ENCODE measurements at places on chromosomes 3 and 15.
A peak's percentile ranks its signal among the peaks of the same experiment; 100 is the strongest.

- no peak for DNase-seq
Observed at GRCh38 chr15:67593562-67593961, 51.1 kb downstream of the MAP2K5 start.

DNA sequence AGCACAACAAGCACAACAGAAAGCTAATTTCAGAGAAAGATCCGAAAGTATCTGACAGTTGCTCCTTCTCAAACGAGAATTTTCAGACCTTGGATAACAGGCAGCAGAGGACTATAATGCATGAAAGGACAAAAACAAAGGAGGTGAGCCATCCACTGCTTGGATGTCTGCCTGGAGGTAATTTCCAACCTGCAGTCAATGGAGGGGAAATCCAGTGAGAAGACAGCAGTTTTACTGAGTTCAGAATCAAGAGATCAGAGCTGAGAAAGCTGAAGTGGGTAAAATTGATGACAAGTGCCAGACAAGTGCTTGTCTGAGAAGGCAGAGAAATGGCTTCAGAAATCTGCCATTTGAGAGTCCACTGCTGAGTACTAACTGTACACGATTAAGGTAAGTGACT is 22.1 kb downstream of the UBE3A start:
- no peak for DNase-seq

- no peak for DNase-seq
Observed at GRCh38 chr3:119550192-119550910, 9.1 kb downstream of the CD80 start.

DNA sequence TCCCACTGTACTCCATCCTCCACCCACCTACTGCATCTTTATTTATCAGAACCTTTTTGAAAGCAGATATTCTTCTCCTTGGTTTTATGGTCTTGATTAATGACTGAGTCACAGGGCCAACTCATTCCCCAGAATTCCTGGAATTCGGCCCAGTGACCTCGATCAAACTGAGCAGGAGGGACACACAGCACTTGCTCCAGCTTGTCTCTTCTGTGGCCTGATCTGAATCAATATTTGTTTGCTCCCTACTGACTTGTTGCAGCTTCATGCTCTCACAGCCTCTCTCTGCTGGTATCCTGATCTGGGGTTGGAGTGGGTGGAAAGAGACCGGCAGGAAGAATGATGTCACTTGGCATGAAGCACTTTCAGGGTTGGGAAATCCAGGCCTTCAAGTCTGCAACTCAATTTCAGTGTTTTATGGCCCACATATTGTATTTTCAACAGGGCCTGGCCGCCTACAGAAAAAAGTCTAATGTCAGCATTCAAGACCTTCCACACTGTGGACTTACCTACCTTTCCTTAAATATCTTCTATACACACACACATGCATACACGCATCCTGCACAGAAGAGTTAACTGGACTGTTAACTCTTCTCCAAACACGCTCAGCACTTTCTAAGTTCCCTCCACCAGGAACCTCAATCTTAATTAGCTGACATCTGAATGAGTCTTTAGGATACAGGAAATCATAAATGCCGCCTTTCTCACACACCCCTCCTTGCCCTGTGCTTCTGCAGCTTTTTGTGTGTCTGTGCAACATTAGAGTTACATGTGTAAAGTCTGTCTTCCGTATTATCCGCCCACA is 4.6 kb downstream of the ANXA2 start:
- DNase-seq, result no peak

GRCh38 chr15:93997071-93997658 is 234.2 kb upstream of the MCTP2 start:
- no peak for DNase-seq

GRCh38 chr3:48467110-48467454 is 20.5 kb downstream of the ATRIP start:
- DNase-seq, result no peak

- DNase-seq, result no peak
Observed at GRCh38 chr15:76062286-76062685, 2.5 kb downstream of the TMEM266 start.

DNA sequence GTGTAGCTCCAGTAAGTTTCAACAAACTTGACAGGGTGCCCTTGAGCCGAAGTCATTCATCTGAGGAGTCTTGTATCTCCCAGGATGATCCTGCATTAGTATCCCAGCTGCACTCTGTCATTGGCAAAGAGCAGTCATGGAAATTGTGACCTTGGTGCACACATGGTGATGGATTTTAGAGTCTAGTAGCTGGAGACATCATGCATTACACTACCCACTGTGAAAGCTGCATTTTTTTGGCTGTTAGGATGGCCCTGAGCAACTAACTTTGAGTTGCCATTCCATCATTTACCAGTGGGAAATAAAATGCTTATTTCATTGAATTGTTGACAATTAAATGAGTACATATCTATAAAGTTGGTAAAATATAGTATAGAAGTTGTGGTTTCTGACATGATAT is 552.6 kb upstream of the CBLB start:
- DNase-seq, result no peak

DNA sequence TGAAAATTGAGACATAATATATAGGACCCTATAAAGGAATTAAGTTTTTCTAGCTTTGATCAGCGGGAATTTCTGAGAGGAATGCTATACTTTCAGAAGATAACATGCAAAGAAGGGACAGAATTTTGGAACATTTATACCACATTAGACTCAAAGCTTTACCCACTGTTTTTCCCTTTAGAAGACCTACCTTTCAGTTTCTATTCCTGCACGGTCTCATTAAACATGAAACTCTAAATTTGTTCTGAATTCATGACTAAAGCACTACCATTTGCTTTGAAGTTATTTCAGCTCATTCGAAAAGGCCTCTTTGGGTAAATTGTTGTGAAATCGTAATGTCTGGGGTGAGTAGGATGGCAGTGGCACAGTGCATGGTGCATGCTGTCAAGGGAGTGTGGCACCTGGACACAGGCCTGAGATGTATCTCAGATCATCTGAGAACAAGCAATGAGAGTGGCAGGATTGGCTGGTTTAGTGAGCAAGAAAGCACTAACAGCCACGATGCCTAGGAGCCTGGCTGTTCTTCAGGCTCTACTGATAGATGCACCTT is 42.5 kb downstream of the CHCHD4 start:
- no peak for DNase-seq

DNA sequence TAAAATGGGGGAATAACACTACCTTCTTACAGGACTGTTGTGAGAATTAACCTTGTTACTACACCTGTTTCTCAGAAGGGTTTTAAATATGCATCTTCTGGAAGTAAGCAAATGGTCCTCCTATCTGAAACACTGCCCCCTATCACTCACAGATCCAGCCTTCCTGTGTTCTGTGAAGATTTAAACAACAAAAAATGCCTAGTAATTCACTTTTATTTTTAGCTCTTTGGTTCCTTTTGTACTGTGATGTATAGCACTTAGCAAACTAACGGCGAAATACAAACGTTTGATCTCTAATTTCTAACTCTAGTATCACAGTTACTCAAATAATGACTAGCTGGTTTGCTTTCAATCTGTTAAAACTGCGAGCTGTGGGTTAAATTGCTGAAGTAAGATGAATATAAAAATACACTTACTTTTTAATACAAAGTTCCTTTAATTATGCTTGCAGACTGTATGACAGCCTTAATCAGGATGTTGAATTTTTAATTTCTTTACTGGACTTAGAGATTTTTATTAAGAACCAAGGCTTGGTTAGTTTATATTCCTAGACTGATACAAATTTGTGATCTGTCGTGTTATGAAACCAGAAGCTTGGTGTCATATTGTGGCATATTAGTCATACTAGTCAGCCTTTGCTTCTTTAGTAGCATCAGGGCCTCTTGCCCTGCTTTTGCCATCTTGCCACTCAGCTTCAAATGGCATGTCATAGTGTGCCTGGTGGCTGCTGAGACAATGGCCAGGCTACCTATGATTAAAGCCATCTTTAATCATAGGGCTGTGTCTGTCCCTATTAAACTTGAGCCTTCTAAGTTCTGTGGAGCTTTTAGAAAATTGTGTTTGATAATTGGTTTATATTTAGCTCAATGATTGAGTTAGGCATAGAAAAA is 9.2 kb downstream of the EIF3J start:
- peak; percentile 15 for DNase-seq

DNA sequence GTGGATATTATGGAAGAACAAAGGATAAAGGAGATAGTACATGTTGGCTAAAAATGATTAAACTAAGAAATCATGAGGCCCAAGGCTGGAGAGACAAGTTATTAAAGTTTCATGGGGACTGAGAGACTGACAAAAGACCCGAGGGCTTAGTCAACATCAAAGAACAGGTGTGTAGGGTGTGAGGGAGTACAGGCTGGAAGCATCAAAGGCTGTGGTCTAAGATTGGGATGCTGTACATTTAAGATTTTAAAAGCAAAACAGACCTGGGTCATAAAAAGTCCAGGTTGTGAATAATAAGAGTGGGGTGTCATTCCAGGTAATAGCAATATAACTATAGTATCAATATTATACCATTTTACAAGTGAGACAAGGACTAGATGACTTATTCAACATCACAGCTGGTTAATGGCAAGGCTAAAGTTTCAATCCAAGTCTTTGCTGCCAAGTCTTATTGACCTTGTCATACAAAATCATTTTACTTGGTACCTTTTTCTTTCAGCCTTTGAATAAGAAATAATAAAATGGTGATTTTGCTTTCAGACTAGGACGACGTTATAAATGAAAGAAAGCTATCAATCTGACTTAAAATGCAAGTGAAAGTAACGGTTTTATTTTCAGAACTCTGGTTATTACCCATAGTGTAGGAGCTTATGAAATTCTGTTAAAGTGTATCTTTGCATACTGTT is 211.6 kb downstream of the TNIK start:
- no peak for DNase-seq

DNA sequence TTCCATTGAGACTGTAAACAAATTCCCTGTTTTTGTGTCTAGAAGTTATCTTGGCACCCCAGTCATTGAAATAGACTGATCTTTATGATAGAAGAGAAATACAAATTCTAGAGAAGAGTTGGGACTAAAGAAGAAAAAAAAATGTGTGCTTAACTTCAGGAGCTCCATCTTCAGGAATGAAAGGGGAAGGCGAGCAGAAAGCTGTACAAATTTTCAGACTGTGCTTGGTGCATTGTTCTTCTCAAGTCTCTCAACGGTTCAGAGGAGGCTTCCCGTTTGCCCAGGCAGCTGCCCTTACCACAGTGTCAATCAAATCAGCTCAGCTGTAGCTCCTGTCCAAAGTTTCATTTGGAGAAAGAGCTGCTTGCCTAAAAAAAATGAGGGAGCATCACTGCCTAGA is 41.7 kb downstream of the OXSM start:
- no peak for DNase-seq

GRCh38 chr3:46479696-46480095 is 15.0 kb upstream of the LTF start:
- no peak for DNase-seq

DNA sequence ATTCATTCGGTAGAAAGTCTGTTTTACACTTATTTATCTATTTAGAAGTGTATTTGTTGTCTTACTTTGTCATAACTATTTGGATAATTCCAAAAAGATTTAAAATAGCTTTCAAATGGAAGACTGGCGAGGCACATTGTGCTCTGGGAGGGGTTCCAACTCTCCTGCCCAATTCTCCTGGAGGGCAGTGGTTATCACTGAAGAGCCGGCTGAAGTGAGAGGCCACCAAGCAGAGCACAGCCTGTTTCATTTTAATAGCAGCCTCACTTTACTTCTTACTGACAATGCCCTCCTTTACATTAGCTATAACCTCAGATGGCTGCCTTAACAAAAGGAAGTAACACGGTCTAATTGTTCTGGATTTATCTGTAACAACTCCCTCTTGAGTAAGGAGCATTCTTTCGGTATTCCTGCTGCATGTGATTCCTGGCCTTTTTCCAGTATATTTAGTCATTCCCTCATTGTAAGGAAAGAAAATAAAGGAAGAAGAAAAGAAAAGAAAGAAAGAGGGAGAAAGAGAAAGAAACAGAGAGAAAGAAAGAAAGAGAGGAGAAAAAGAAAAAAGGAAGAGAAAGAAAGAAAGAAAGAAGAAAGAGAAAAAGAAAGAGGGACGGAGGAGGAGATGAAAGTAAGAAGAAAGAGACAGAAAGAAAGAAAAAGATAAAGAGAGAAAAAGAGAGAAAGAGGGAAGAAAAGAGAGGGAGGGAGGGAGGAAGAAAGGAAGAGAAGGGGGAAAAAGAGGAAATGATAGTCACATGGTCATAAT is 339.8 kb upstream of the WNT5A start:
- no peak for DNase-seq

- no peak for DNase-seq
Observed at GRCh38 chr3:69439643-69440270, 53.9 kb upstream of the FRMD4B start.

All from activated CD4-positive, alpha-beta T cell treated with anti-CD3 and anti-CD28 coated beads for 24 hours (primary cell).